Ovary (tissue), 10 donors: ENCODE measurements at places on chromosomes 1 and 21. TPM values are rescaled to one million over a fixed set of nuclear protein-coding genes. Genes with fewer than 3 reads are reported as not detected.

Gene GSTM1
- 169 TPM for polyA plus RNA-seq

Gene HAO2
- polyA plus RNA-seq: not detected

Gene SYCP1
- polyA plus RNA-seq: not detected

Gene FNDC10
- not detected for polyA plus RNA-seq

Gene HUNK
- polyA plus RNA-seq: 1.8 TPM

Gene MSH4
- polyA plus RNA-seq: 0.16 TPM

Gene ANGPTL1
- polyA plus RNA-seq: 83.2 TPM

Gene FMO1
- 32.2 TPM for polyA plus RNA-seq

Gene TMEM200B
- 26.3 TPM for polyA plus RNA-seq

GRCh38 chr1:39933956-39934941, 20.7 kb upstream of the MFSD2A start:
- H3K4me1 ChIP-seq: no peaks in the 10 kb centered on the region
- H3K27me3 ChIP-seq: no peaks in the 10 kb centered on the region
- no peak overlapping the region for H3K27ac ChIP-seq
- no peaks in the 10 kb centered on the region for H3K36me3 ChIP-seq
- DNase-seq: peak; percentile 49
- H3K4me3 ChIP-seq: no peak overlapping the region

GRCh38 chr1:237324226-237324625, 282.2 kb downstream of the RYR2 start:
- no peak for DNase-seq
- H3K4me1 ChIP-seq: no peaks in the 10 kb centered on the region
- no peaks in the 10 kb centered on the region for H3K27me3 ChIP-seq
- no peaks in the 10 kb centered on the region for H3K36me3 ChIP-seq
- H3K4me3 ChIP-seq: no peak overlapping the region

- no peaks in the 10 kb centered on the region for H3K4me1 ChIP-seq
- H3K36me3 ChIP-seq: no peaks in the 10 kb centered on the region
- H3K4me3 ChIP-seq: no peak overlapping the region
- no peak overlapping the region for H3K27ac ChIP-seq
- no peaks in the 10 kb centered on the region for H3K27me3 ChIP-seq
These were observed 142.6 kb downstream of the DENND1B start for GRCh38 chr1:197632651-197633050.

- H3K27me3 ChIP-seq: no peaks in the 10 kb centered on the region
- peak overlapping the region; percentile 7 for H3K27ac ChIP-seq
- H3K4me3 ChIP-seq: no peak overlapping the region
- H3K4me1 ChIP-seq: peaks cover 23% of the 10 kb centered on the region
- no peak for DNase-seq
These were observed 26.5 kb downstream of the OSBPL9 start for GRCh38 chr1:51643362-51643761.

DNA sequence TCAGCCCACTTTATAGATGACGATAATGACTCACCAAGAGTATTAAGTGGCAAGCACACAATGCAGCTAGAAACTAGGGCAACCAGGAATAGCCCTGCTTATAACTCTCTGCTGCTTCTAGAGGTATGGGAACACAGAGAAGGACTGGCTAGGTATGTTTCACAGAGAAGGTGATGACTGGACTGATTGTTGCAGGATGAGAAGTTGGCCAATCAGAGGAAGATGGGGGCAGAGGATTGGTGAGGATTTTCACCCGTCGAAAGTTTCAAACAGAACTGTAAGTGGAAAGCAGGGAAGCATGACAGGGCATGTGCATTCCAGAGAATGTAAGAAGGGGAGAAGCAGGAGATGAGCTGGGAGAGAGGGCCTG, 222.4 kb upstream of the JUN start:
- DNase-seq: no peak
- H3K27ac ChIP-seq: no peak overlapping the region
- no peak overlapping the region for H3K4me3 ChIP-seq
- peaks cover 14% of the 10 kb centered on the region for H3K4me1 ChIP-seq
- H3K27me3 ChIP-seq: no peaks in the 10 kb centered on the region

- H3K27me3 ChIP-seq: no peaks in the 10 kb centered on the region
- no peak overlapping the region for H3K4me3 ChIP-seq
- peaks cover 8% of the 10 kb centered on the region for H3K4me1 ChIP-seq
These were observed 10.3 kb downstream of the SH3GLB1 start for GRCh38 chr1:86714561-86715244.

GRCh38 chr1:119318466-119319309, 49.9 kb upstream of the HAO2 start:
- no peak overlapping the region for H3K4me3 ChIP-seq
- H3K27ac ChIP-seq: no peak overlapping the region

- H3K27me3 ChIP-seq: no peaks in the 10 kb centered on the region
- DNase-seq: no peak
- no peak overlapping the region for H3K4me3 ChIP-seq
- peaks cover 7% of the 10 kb centered on the region for H3K4me1 ChIP-seq
These were observed 35.1 kb upstream of the LBR start for GRCh38 chr1:225462714-225463574.

DNA sequence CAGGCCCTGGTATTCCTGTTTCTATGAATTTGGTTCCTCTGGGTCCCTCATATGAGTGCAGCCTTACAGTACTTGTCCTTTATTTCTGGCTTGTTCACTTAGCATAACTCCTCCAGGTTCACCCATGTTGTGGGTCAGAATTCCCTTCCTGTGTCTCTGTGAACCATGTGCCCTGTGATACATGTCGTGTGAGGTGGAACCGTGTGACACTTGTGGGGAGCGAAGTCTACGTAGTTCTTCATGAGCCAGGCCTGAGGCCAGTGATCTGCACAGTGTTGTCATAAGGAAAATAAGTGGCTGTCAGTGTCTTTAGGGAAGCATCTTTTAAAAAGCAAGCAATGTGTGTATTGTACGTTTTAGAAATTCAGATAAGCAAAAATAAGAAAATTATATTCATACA, 122.8 kb downstream of the GALNT2 start:
- H3K4me3 ChIP-seq: no peak overlapping the region
- no peaks in the 10 kb centered on the region for H3K36me3 ChIP-seq
- DNase-seq: no peak
- peaks cover 2% of the 10 kb centered on the region for H3K4me1 ChIP-seq
- H3K27me3 ChIP-seq: no peaks in the 10 kb centered on the region
- no peak overlapping the region for H3K27ac ChIP-seq

- peak overlapping the region; percentile 95 for H3K4me3 ChIP-seq
- peaks cover 2% of the 10 kb centered on the region for H3K4me1 ChIP-seq
- DNase-seq: peak; percentile 44
- peak overlapping the region; percentile 50 for H3K27ac ChIP-seq
- no peaks in the 10 kb centered on the region for H3K27me3 ChIP-seq
These were observed 462 bp upstream of the TLCD4 start for GRCh38 chr1:95116580-95117206.

- no peak for DNase-seq
- H3K4me1 ChIP-seq: no peaks in the 10 kb centered on the region
- no peak overlapping the region for H3K27ac ChIP-seq
- no peak overlapping the region for H3K4me3 ChIP-seq
These were observed 14.3 kb downstream of the FAM177B start for GRCh38 chr1:222751255-222751654.

GRCh38 chr1:213661302-213661701, 326.5 kb upstream of the PROX1 start:
- H3K27me3 ChIP-seq: no peaks in the 10 kb centered on the region
- H3K4me1 ChIP-seq: no peaks in the 10 kb centered on the region
- H3K27ac ChIP-seq: no peak overlapping the region
- no peaks in the 10 kb centered on the region for H3K36me3 ChIP-seq
- DNase-seq: no peak

DNA sequence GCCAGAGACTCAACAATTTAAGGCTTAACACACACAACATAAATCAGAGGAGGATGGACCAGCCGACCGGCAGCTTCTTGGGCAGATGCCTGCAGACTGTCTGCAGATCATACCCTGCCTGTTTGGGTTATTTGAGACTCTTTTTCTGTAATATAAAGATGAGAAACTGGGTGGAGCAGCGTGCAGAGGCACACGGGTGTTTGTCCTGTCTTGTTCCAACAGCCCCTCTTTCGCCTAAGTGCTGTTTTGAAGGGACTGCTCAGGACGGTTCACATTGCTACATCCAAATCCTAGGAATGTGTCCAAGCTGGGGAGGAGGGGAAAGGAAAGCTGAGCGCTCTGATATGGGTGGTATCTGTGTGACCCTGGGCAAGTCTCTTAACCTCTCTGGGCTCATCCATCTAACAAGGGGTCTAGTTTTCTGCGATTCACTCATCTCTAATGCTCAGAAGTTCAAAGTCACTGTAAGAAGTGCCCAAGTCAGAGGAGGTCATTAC, 149.9 kb downstream of the CLIC6 start:
- H3K27me3 ChIP-seq: no peaks in the 10 kb centered on the region
- no peaks in the 10 kb centered on the region for H3K36me3 ChIP-seq
- no peak overlapping the region for H3K27ac ChIP-seq

DNA sequence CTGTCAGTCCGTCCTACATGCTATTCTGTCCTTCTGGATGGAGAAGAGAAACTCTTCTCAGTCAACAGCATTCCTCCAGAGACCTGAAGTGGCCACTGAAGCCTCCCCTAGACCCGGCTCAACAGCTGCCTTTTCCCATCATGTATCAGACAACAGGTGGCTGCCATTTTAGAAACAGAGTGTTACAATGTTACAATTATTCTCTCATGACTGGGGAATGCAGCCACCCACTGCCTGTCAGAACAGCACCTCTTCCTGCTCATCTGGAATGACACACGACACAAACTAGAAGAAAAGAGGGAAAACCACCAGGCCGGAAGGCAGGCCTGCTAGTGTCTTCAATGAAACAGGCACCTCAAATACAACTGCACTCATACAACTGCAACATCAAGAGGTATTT, 105.3 kb downstream of the PGBD5 start:
- no peak overlapping the region for H3K4me3 ChIP-seq
- no peaks in the 10 kb centered on the region for H3K4me1 ChIP-seq
- H3K27me3 ChIP-seq: no peaks in the 10 kb centered on the region
- no peak for DNase-seq
- no peaks in the 10 kb centered on the region for H3K36me3 ChIP-seq

- H3K36me3 ChIP-seq: no peaks in the 10 kb centered on the region
- no peak overlapping the region for H3K4me3 ChIP-seq
- no peaks in the 10 kb centered on the region for H3K27me3 ChIP-seq
- H3K27ac ChIP-seq: no peak overlapping the region
These were observed 6.2 kb upstream of the PFKL start for GRCh38 chr21:44293551-44294231.

DNA sequence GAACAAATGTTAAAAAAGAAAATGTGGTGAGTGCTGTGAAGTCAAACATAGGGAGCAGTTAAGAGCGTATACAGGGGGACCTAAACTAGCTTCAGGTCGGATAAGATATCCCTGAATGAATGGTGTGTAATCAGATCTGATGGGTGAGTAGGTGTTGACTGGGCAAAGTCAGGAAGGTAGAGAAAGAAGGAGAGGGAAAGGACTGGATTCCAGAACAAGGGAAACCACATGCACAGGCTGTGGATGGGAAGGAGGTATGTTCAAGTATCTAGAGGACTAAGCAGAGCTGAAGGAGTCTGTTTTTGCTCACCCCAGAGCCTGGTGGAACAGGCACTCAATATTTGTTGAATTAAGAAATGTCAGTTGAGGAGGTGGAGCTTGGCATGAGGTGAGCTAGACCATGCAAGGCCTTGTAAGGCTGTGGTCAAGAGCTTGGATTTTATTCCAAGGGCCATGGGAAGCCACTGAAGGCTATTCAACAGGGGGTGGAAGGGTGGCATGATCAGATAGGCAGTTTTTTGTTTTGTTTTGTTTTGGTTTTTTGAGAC, 27.4 kb downstream of the MAP7D1 start:
- H3K4me3 ChIP-seq: no peak overlapping the region
- H3K4me1 ChIP-seq: peaks cover 4% of the 10 kb centered on the region
- no peak overlapping the region for H3K27ac ChIP-seq

DNA sequence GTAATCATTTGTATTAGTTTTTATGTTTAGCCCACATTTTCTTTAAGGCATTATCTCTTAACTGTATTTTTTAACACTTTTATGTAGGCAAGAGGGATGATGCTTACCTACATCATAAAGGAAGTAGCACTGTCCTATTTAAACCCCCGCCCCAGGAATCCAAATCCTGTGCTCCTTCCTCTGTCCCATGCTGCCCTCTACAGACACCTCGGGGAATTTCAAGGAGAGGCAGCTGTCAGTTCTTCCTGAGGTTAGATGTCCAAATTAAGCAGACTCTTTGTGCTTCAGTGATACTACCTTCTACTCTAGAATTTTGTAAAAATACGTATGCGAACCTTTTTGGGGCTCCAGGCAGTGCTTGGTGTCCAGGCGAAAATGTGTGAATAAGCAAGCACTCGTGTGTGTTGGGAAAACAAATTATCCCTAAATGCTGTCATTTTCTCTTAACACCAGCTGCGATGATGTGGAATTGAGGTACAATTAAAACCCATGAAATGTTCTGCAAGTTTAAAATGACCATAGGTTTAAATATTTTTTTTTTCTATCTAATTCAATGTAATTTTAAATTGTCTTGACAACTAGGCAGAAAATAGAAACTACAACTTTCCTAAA, 19.2 kb downstream of the CRCT1 start:
- no peak for DNase-seq
- no peaks in the 10 kb centered on the region for H3K4me1 ChIP-seq
- no peak overlapping the region for H3K4me3 ChIP-seq
- H3K27ac ChIP-seq: no peak overlapping the region
- no peaks in the 10 kb centered on the region for H3K36me3 ChIP-seq
- H3K27me3 ChIP-seq: no peaks in the 10 kb centered on the region

DNA sequence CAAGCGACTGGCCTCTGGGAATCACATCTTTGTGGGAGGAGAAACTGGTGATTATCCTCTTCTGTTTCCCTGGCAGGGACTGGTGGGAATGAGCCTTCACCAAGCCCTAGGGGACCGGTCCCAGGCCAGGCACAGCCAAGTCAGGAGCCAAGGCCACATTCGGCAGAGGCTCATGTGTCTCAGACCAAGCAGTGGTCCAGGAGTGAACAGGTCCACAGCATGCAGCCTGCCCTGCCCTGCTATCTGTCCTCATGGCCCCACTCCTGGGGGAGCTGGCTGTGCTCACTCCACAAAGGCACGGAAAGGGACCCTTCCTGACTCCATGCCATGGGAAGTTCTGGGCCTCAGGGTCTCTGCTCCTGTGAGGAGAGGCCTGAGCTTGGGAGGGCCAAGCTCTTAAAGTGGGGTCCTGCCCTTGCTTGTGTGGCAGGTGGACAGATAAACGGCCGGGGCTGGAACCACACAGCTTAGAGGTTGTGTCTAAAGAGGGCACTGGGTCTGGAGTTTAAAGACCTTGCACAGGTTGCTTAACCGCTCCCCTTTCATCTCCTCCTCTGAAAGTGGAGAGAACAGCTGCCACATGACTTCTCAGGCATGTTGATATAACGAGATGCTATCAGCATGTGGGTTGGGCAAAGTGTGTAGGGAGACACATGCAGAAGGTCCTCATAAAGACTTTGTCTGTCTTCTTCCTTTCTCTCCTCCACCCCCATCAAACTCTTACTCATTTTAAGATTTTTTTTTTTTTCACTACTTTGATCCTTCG, 57.5 kb downstream of the CASQ2 start:
- H3K4me1 ChIP-seq: no peaks in the 10 kb centered on the region
- no peaks in the 10 kb centered on the region for H3K36me3 ChIP-seq
- no peak for DNase-seq
- no peak overlapping the region for H3K27ac ChIP-seq
- no peak overlapping the region for H3K4me3 ChIP-seq

DNA sequence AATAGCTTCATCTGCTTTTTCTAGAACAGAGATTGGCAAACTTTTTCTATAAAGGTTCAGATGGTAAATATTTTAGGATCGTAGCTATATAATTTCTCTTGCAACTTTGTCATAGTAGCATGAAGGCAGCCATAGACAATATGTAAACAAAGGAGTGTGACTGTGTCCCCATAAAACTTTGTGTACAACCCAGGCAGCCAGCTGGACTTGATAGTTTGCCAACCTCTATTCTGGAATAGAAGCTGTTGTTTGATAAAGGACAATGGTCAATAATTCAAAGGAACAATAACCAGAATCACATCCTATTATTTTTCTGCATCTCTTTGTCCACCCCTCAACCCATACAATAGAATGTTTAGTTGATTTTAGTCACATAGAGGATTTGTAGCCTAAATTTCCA, 286.7 kb downstream of the LMX1A start:
- H3K27ac ChIP-seq: no peak overlapping the region
- no peak overlapping the region for H3K4me3 ChIP-seq
- H3K4me1 ChIP-seq: no peaks in the 10 kb centered on the region
- DNase-seq: no peak
